ENCODE measurements at places on chromosomes 4 and X.

- no peak for DNase-seq
These were observed 83.3 kb downstream of the CLDN34 start for GRCh38 chrX:10050481-10050880.

DNA sequence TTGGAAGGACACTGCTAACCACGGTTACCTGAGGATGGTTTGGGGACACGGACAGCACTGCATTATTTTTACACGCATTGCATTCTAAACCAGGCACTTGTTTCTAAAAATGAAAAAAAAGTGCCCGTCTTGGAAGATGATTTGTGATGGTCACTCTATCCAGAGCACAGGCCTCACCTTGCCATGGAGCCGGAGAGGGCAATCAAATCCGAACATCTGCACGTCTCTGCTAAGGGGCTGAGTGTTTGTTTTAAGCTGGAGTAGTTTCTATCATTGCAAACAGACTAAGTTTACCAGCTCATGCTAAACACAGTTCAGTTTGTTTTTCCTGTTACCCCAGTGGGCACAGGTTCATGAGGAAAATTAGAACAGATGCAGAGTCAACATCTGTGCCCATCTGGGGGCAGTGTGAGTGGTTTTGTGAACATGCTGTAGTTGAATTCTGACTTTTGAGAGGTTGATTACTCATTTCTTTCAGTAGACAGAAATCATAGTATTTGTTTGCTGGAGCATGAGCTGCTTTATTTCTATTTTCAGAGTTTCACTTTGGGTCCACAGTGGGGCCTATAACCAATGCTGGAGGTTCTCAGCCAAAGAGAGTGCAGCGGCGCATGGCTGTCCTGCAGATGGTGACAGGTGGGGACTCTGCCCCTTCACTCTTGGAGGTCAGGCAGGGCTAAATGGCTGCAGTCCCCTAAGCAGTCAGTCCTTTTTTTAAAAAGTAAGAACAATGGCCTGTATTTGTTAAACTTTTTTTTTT is 65.4 kb upstream of the ENPP6 start:
- no peak for DNase-seq

DNA sequence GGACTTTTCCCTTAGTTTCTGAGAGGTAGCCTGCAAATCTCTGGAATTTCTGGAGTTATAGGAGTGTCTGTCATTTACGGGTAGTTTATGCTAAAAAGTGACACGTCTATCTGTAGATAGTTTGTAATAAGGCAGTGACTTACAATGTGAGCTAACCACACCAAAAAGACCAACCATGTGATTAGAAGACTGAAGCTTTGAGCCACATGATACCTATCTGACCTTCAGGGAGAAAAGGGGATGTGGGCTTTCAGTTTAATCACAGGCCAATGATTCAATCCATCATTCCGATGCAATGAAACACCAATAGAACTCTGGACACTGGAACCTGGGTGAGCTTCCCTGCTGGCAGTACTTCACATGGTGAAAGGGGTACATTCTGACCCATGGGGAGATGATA is 254.6 kb upstream of the GK2 start:
- DNase-seq, result no peak

GRCh38 chrX:139842326-139843185 is 90.3 kb downstream of the ATP11C start:
- DNase-seq, result no peak

- DNase-seq, result no peak
These were observed 7.6 kb downstream of the SLC25A14 start for GRCh38 chrX:130347321-130347720.

- no peak for DNase-seq
These were observed 40.3 kb downstream of the PDGFC start for GRCh38 chr4:156931267-156931666.

GRCh38 chr4:157779081-157779480 is 393.7 kb downstream of the GASK1B start:
- no peak for DNase-seq

- DNase-seq, result no peak
These were observed 8.7 kb downstream of the GAB1 start for GRCh38 chr4:143345356-143345755.

DNA sequence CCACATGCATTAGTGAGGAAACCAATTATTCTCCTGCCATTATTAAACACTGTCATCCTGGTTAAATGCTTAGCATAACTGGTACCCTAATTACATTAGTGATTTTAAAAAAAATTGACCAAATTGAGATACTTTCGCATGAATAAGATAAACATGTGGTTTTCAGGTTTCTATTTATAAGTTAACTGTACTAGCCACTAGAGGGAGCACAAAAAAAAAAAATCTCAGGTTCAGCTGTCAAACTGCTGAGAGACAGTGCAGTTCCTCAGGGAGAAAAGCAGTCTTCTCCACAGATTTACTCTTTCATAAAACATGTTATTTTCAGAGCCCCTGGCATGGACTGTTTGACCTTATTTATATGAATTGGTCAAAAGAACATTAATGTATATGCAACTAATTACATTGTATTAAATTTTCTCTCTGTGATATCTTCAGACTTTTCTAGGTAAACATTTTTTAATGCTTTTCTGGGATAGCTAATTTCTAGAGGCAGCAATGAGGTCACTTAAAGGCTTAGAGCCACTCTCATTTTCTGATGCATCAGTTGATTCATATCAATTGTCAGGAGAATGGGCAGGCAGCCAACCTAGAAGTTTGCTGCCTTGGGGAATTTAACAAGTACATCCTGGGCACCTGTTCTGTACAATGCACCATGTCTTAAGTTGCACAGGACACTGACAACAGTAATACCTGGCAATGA is 167.5 kb downstream of the CDS1 start:
- DNase-seq, result no peak

DNA sequence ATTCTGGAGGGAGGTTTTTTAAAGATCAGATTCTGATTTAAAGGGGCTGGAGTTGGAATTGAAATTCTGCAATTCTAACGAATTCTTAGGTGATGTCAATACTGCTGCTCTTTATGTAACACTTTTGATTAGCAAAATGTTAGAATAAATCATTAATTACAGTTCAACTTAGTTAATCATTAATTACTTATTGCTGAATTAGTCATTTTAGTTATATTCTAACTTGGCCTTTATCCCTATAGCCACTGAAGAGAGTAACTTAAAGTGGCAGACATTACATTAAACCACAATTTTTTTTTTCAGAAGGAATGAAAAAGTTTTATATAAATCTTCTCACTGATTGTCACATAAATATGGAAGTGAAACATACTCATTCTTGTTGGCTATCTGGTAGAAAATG is 206.6 kb upstream of the ITM2A start:
- DNase-seq, result no peak

- DNase-seq, result no peak
These were observed 88.9 kb downstream of the GPR143 start for GRCh38 chrX:9676738-9677097.

DNA sequence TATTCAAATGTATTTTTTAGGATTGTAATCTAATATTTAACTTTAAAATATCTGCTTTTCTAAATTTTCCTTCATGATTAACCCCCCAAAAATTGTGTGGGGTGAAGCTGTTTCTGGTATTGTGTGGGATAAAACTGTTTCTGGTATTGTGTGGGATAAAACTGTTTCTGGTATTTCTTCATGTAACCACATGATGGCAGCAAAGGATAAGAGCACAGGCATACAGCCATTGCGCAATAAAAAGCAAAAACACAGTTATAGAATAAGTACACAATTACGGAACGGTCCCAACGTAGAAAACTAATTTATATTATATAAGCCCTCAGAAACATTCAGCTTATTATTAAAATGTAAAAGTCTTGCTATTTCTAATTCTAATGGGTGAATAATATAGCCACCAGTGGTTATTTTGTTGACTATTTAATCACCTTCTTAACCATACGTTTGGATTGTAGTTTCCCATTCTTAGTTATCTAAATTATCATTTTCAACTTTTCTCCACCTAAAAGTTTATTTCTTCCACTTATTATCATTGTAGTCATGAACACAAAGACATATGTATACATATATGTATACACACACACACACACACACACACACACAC is 333.9 kb upstream of the FSTL5 start:
- no peak for DNase-seq

DNA sequence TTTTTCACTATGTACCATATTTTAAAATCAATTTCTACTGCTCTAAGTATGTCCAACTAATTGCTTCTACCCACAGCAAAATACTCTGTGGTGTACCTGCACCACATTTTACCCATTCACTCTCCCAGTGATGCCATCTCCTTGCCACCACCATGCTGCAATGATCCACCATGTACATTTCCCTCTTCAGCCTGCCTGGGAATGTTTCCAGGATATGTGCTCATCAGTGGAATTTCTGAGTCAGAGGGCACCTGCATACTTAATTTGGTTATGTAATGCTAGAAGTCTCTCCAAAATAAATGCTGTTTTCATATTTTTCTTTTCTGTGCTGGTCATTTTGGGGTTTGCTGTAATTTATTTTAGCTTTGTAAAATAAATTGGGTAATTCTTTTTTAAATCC is 33.2 kb upstream of the OCIAD2 start:
- DNase-seq, result no peak

GRCh38 chr4:138460477-138461414 is 218.6 kb upstream of the SLC7A11 start:
- no peak for DNase-seq

DNA sequence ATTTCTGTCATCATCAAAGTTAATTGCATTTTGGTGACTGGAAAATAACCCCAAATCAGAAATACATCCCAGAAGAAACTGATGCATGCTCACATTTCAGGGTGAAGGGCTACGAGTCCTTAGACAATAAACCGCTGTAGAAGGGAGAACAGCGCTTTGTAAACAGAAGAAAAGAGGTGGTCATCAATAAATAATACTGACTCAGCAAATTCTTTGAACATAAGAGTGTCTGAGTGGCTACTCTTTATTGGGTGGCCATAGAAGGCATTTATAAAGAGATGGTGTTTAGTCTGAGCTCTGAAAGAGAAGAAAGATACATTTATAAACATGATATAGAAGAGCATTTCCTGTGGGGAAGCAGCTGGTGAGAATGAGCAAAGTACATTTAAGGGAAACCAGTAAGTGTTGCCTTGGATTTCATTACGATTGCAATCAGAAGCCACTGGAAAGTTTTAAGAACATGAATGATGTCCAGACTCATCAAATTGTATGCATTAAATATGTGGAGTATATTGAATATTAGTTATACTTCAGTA is 246.9 kb upstream of the GIMD1 start:
- no peak for DNase-seq

DNA sequence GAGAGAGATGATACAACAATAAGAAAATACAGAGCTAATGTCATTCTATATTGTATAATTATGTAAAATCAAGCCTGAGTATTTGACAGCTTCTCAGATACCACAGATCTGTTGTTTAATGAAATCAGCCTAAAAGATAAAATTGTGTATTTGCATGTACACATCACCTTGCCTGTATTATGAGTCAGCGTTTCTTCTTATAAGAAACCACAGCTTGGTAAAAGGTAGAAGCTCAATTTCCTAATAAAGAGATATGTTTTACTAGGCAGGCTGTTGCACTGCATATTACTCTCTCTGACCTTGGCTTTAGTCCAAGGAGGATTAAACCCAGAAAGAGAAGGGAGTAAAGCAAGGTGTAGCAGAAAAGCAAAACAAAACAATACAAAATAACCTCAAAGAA is 121.3 kb downstream of the PPARGC1A start:
- no peak for DNase-seq

DNA sequence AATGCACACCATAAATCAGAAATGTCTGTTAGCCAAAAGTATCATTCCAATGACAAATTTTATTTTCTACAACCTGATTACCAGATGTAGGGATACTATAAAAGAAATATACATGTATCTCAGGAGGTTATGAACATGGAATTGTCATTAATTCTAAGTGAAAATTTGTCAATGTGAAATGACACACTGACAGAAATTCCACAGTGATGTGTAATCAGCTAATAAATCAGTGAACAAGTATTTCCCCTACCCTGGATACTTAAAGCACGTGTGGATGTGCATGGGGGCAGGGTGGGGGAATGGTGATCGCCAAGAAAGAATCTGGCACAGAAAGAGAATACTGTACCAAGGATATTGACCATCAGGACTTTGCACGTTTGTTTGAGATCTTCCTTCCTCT is 123.6 kb downstream of the SH3RF1 start:
- DNase-seq, result no peak

- DNase-seq, result no peak
These were observed 502.3 kb upstream of the DIAPH2 start for GRCh38 chrX:96182366-96182765.

DNA sequence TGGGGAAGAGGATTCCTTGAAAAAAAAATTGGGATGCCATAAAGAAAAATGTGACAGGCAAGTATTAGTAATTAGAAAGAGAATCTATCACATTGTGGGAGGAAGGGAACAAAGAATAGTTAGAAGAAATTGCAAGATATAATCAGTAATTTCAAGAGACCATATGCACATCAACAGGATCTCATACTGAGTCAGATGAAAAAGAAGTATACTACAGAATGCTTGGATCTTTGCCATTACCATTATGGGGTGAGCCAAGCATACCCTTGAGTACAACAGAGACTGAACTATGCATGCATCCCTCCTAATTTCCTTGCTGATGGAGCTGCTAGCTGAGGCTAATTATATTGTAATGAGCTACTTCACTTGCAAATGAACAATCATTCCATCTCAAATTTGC is 287.6 kb downstream of the PAPSS1 start:
- no peak for DNase-seq

- no peak for DNase-seq
These were observed 65.1 kb downstream of the GPR143 start for GRCh38 chrX:9700555-9700954.

DNA sequence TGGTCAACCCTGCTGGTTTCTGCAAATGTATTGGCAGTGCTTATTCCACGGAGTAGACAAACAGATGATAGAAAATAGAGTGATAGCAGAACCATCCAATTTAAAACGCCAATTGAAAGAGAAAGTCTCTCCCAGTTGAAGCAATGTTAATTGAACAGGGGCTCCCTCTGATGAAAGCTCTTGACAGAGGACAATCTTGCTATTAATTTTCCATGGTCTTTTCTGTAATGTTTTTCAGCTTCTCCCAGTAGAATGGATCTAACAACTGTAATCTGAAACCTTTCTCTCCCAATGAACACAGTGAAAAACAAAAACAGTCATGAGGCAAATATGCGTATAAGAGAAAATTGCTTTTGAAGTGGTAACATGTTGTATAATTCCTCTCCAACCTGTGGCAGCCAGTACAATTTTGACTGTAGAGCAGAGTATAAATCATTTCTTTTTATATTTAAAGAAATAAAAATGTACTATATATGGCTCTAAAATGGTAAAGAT is 225.1 kb upstream of the GALNTL6 start:
- no peak for DNase-seq

GRCh38 chr4:21769404-21770147 is 179.0 kb downstream of the KCNIP4 start:
- no peak for DNase-seq

- no peak for DNase-seq
These were observed 98.9 kb downstream of the GPR82 start for GRCh38 chrX:41822892-41823291.

DNA sequence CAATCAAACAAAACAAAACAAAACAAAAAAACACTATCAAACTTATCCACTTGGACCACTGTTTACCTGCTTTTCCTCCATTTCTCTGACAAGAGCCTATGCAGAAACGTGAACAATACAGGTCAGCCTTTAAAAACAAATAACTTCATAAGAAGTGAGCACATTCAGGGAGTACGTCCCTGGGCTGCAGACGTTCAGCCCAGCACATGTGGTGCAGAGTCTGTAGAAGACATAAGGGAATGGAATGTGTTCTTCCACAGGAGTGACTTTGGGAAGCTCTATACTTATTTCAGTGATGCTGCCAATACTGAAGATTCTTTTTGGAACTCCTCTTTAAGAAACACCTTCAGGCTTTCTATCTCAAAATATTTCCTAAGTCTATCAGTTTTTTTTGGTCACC is 120.6 kb downstream of the SPRY1 start:
- no peak for DNase-seq

- no peak for DNase-seq
These were observed 1047.7 kb downstream of the STIM2 start for GRCh38 chr4:27908356-27908755.

Measured in left ventricle myocardium superior (tissue), 1 donor.